ENCODE measurements at places on chromosomes 7 and 10. TPM values are rescaled to one million over a fixed set of nuclear protein-coding genes. Genes with fewer than 3 reads are reported as not detected.

GRCh38 chr7:104978460-104978859 is 35.5 kb upstream of the KMT2E start:
- DNase-seq = no peak

Gene ENTPD7
- 21.5 TPM for total RNA-seq

Gene SPDYE2B
- not detected for total RNA-seq

Gene PRKCQ
- total RNA-seq = 0.89 TPM

GRCh38 chr10:28054228-28054860 is 55.5 kb upstream of the ODAD2 start:
- no peak for DNase-seq

- DNase-seq = no peak
Measured at GRCh38 chr10:120103738-120104560, 211.4 kb downstream of the SEC23IP start.
